ENCODE measurements at places on chromosomes 3 and 15.

DNA sequence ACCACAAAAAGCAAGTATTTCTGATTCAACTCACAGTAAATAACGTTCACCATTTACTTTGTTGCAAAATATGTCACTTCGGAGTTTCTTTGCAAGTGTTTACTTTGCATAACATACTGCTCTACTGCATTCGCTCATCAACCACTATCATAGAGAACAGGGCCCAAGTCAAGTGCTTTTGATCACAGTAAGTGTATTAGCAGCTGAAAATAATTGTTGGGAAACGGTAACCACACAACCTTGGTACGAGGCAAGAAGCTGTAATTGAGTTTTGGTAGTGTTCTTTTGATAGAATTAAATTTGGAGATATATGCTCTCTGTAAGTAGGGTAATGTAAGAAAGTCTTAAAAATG lies 80.1 kb downstream of the SATB1 start:
- no peak for DNase-seq

GRCh38 chr15:49421991-49422390 lies 1.1 kb upstream of the FGF7 start:
- peak; percentile 6 for DNase-seq

DNA sequence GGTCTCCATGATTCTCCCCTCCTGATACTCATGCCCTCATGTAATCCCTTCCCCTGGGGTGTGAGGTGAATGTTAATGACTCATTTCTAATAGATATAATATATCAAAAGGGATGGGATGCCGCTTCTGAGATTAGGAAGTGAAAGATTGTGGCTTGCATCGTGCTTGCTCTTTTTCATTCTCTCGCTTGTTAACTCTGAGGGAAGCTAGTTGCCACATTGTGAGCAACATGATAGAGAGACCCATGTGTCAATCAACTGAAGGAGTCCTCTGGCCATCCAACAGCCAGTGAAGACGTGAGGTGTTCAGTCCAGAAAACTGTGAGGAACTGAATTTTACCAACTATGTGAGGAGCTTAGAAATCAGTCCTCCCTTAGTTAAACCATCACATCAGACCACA lies 28.9 kb upstream of the DRD3 start:
- DNase-seq, result no peak

DNA sequence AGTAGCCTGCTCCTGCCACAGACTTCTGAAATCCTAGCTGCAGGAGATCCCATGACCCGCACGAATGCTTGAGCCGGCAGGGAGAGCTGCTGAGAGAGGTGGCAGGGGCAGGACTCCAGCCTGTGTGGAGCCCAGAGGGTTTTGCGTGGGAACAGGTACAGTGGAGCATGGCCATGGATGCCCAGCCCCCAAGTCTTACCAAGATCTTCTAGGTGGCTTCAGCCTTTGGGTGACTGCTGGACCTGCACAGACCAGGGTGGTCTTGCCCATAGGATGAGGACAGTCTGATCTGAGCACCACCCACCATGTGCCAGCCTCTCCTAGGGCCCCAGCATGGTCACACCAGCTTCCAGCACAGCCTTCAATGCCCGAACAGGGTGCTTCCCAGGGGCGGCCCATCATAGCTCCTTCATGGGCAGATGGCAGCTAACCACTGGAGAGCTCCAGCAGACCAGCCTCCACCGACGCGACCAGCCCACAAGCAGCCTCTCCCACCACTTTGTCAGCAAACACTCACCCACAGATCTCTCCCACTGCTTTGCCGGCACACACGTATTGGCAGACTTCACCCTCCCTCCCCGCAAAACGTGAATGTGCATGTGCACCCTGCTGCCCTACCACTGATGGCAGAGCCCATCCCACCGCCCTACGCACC lies 56.0 kb downstream of the ADAMTS17 start:
- no peak for DNase-seq

- no peak for DNase-seq
Observed at GRCh38 chr3:46082849-46083248, 55.6 kb upstream of the XCR1 start.

DNA sequence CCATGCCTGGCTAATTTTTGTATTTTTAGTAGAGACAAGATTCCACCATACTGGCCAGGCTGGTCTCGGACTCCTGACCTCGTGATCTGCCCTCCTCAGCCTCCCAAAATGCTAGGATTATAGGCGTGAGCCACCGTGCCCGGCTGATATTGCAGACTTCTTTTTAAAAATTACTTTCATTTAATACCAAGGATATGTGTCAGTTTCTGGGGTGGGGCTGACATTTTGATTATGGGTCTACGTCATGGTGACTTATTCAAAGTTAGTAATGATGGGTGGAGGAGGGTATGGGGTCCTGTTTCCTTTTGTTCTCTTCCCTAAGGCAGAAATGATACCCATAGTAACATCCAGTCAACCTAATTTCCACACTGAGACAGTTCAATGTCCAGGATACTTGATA lies 34.7 kb downstream of the GBE1 start:
- no peak for DNase-seq

GRCh38 chr15:49621401-49621811 lies 558 bp downstream of the DTWD1 start:
- no peak for DNase-seq

- no peak for DNase-seq
Observed at GRCh38 chr15:23497710-23498111, 50.7 kb upstream of the GOLGA6L2 start.

DNA sequence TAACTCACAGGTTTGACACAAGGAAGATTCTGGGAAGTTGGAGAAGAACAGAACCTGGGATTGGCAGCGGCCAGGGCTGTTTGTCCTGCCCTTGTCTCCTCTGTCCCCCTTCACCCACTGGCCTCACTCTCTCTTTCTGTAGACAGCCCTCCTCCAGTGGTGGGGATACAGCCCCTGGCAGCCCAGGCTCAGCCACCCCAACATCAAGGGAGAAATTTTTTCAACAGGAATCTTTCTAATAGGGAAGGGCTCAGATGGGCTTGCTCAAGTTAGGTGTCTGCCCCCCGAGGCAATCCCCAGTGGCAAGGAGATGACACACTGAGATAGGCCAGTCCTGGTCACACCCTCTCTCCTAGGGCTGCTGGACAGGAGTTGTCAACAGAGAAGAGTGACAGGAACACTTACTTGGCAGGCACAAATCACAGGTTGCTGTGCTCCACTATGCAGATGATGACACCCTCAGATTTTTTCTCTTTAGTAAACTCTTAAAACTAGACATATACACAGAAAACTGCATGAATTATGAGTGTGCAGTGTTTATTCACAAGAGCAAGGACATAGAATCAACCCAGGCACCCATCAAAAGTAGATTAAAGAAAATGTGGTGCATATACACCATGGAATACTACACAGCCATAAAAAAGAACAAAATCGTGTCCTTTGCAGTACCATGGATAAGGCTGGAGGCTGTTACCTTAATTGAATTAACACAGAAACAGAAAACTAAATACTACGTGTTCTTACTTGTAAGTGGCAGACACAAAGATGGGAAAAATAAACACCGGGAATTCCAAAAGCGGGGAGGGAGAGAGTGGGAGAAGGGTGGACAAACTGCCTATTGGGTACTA lies 36.3 kb downstream of the PLA2G4D start:
- no peak for DNase-seq

- no peak for DNase-seq
Observed at GRCh38 chr3:9110316-9110715, 139.1 kb downstream of the SRGAP3 start.

- DNase-seq, result no peak
Observed at GRCh38 chr3:30827080-30827479, 67.4 kb downstream of the GADL1 start.

- no peak for DNase-seq
Observed at GRCh38 chr3:72453706-72454105, 394.5 kb downstream of the SHQ1 start.

GRCh38 chr15:83398626-83399025 lies 48.5 kb upstream of the SH3GL3 start:
- DNase-seq, result no peak

DNA sequence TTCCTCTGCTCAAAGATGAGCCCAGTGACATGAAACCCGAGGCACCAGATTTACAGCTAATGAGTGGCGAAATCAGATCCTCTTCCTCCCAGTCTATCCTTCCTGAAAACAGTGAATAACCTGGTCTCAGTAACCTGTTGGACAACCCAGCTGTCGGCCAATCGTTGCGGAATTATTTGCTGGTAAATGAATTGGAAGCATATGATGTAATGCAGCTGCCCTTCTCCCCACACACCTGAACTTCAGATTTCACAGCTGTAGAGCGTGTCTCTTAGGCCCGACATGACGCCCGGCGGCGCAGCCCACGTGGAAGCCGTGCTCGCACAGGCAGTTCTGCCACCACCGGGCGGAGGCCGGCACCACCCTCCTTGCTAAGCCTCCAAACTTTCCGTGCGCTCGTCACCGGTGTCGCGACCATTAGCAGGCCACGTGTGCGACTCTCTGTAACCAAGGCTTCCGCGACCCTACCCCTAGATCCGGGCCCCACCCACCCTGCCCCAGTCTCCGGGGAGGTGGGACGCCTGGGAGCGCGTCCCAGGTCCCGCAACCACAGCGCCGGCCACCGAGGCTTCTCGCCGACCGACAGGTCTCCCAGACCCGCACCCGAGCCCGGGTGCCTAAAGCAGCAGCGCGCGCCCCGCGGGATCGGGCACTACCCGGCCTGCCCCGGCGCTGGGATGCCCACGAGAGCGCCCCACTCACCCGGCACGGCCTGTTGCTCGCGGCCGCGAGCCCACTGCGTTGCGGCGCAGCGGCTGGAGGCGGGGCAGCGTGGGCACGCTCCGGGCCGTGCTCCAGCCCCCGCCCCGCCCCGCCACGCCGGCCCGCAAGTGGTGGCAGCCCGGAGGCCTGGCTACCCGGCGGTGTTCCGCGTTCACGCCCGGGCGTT lies at the start of gene RIOX2:
TSS of gene RIOX2 (minus strand) at position 753 of the 889 bp plus-strand sequence. CDS start 4,838 bp downstream, outside the sequence.
- DNase-seq, result peak; percentile 77

DNA sequence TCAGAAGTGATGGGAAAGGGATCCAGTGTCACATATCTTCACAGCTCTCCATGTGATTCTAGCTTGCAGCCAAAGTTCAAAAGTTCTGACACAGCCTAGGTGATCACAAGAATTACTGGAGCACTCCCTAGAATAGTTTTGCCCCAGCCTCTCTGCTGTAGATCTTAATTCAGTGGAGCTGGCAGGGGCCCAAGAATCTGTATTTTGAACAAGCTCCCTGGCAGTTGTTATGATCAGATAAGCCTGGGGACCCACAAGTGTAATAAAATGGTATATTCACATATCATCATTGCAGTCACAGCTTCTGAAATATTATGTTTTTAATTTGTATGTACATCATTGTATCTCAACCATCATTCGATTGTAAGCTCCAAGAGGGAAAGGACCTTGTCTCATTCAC lies 62.3 kb downstream of the NOX5 start:
- DNase-seq, result no peak

DNA sequence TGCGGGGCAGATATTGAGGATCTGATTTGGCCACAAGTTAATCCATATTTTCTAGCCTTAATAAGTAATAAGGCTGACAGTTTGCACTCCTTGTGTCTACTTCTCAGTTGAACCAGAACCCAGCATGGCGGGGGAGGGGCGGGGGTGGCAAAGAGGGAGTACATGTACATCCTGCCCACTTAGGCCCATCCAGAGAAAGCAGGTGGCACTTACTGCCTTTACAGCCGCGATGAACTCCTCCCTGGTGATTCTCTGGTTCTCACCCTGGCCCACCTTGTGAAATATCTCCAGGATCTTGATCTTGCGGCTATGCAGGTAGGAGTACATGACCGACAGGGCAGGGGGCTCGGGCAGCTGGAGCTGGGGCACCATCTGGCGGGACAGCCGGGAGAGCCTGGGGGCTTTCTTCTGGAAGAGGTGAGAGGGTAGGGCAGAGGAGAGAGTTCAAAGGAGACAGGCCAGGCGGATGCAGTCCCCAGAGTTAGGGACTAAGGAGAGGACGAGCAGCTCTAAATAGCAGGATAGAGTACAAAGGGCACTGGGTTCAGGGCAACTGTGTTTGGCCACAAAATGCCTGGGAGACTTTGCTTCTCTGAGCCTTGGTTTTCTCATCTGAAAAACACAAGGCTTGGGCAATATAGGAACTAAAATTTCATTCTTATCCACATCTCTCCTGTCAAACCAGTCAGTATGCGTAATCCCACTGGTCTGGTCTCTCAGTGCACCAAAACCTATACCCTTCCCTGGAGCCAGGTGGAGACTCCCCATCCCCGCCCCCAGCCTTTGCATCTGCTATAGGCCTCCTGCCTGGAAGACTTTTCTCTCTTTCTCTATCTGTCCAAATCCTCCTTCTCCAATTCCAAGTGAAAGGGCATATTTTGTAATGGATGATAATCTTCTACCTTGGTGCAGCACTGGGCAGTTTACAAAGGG lies 10.1 kb downstream of the EFCAB12 start:
- no peak for DNase-seq

DNA sequence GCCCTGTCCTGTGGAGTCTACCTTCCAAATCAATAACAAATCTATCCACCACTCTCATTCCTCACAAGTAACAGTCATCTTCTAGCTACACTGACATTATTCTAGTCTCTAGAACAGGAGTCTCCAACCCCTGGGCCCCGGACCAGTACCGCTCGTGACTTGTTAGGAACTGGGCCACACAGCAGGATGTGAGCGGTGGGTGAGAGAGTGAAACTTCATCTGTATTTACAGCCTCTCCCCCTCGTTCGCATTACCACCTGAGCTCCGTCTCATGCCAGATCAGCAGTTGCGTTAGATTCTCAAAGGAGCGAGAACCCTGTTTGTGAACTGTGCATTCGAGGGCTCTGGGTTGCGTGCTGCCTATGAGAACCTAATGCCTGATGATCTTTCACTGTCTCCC lies 31.9 kb downstream of the ROBO2 start:
- no peak for DNase-seq

DNA sequence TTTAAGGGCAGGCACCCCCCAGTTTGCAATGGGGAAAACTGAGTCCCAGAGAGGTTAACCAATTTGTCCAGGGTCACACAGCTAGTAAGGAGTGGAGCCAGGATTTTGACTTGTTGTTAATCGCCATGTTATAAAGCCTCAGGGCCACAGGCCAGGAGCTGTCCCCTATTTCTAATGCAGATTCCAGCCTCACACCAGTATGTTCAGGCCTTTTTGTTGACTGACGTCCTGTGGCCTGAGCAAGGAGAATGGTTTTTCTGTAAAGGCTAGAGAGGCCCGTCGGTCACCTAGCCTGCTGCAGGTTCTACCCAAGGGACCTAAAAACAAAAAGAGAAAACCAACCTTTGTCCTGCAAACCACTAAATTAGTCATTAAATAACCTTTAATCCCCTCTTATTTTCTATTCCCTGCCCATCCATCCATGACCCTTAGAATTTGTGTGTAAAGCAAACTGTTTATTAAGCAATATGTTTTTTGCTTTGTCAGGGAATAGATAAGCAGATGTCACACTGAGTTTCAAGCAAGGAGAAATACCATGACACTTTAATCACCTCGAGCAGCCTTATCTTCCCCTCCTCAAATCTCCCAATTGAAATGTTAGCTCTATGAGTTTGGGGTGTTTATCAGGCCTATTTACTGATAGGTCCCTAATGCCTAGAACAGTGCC lies 14.1 kb downstream of the ACOX2 start:
- DNase-seq, result no peak

All from stimulated activated CD4-positive, alpha-beta T cell treated with anti-CD3 and anti-CD28 coated beads, Interleukin-4, amount 100 ng/mL, for 4 hours (primary cell).